ENCODE measurements at places on chromosomes 7 and 10.

DNA sequence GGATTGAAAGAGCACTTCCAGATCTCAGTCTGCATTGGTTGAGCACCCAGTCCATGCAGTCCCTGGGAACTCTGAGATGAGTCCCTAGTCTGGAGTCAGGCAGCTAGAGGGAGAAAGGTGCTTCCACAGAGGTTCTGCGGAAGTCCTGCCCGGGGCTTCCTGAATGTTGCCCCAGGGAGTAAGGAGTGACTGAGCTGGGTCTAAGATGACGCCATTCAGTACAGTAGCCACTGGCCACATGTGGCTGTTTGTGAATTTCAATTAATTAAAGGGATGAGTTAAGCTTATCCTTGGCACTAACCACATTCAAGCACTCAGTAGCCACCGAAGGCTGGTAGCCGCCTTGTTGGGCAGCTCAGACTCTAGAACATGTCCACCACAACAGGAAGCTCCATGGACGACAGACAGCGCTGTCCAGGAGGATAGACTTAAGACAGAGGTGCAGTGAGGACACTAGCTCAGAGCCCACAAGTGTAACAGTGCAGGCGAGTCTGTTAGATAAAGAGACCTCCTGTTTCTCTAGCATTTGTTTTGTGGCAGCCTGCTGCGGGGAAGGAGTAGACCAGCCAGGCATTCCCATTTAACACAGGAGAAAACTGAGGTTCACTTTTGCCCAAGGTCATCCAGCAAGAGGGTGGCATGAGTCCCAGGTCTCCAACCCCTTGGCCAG is 101.6 kb upstream of the PPIF start:
- DNase-seq: no peak

GRCh38 chr7:95596198-95597063 is at the start of gene PDK4:
PDK4 (minus strand) TSS chr7:95596516; CDS start chr7:95596293, 223 bp downstream.
- peak; percentile 87 for DNase-seq

DNA sequence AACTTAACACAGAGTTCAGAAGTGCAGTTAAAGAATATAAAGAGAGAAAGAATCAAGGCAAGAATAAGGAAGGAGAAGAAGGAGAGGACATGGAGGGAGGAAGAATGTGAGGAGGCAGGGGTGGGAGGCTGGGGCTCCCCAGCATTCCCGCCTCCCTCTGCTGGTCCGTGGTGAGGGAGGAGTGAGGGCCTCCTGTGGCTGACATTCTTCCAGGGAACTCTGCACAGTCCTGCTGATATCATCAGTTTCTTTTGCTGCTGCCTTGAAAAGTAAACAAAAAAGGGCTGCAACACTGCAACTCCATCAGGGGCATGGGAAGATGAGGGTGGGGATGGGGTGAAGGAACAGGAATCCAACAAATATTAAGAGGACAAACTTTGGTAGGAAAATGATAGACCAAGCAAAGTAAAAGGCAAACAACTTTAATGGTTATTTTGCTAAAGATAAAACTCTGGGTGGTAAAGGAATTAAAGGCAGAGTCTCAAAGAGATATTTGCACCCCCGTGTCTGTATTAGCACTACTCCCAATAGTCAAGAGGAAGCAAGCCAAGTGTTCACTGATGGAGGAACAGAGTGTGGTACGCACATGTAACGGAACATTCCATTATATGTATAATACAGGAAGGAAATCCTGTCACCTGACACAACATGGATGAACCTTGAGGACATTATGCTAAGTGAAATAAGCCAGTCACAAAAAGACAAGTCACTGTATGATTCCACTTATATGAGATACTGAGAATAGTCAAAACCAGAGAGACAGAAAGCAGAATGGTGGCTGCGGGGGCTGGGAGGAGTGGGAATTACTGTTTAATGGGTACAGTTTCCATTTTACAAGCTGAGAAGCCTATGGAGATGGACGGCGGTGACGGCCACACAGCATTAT is 8.0 kb upstream of the SPOCK2 start:
- DNase-seq: peak; percentile 30

GRCh38 chr10:88289342-88289741 is 293.8 kb downstream of the RNLS start:
- DNase-seq: peak; percentile 27

- DNase-seq: no peak
Measured at GRCh38 chr10:125189162-125189561, 28.8 kb upstream of the CTBP2 start.

GRCh38 chr10:100612601-100613595 is 77.2 kb downstream of the HIF1AN start:
- DNase-seq: no peak

DNA sequence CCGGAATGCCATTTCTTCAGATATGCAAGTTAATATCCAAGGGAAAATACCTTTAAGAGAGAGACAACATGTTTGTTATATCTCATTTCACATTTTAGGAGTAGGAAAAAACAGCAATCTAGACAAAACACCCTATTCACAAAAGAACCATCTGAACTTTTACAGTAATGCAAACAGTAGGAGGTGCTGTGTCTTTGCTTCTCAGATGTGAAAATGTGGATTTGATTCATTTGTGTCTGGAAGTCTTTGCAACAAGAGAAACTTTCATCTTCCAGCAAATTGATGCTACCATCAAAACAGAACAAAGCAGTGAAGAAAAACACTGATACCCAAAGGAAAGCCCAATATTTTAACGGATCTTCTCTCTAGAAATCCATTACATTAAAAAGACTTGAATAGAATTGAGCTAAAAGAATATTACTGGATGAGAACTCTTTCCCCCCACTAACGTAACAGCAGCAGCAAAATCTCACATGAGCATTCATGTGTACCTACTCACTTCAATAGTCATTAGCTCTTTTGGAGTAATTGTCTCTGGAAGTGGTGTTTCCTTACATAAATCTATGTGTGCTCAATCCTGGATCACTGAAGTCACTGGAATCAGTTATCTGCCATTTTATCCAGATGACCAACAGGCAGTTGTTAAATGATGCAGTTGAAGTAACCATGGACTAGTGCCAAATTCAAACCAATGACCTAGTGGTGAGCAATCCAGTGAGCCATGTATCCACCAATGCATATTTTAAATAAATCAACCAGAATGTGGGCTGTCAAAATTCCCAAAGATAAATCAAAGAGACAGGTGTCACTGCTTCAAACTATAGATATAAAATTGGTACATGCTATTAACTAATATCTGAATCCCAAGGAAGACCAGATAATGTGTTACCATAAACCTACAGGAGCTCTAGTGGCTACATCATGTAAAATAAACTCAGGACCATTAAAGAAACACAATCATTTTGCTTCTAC is 1.8 kb downstream of the SEMA3C start:
- DNase-seq: peak; percentile 93

DNA sequence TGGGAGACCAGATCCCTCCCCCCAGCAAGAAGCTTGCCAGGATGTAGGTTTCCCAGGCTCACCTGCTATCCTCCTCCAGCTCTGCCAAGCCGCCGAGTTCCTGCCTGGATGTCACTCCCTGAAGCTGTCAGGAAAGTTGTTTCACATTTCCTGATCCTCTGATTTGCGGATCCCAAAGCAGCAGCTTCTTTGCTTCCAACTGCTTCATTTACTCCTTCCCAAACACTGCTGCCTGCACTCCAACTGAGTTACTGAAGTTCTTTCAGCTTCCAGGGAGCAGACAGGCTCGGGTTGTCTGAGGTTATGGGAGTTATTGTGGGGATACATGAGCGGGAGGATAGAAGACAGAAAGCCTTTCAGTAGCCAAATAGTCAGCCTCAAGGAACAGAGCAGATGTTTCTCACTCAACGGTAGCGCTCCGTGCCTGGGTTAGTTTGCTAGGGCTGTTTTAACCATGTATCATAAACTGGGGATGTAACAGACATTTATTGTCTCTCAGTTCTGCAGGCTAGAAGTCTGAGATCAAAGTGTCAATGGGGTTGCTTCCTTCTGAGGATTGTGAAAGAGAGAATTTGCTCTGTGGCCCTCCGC is 516.0 kb downstream of the REEP3 start:
- no peak for DNase-seq

GRCh38 chr7:154302380-154302779 is 250.2 kb downstream of the DPP6 start:
- no peak for DNase-seq

DNA sequence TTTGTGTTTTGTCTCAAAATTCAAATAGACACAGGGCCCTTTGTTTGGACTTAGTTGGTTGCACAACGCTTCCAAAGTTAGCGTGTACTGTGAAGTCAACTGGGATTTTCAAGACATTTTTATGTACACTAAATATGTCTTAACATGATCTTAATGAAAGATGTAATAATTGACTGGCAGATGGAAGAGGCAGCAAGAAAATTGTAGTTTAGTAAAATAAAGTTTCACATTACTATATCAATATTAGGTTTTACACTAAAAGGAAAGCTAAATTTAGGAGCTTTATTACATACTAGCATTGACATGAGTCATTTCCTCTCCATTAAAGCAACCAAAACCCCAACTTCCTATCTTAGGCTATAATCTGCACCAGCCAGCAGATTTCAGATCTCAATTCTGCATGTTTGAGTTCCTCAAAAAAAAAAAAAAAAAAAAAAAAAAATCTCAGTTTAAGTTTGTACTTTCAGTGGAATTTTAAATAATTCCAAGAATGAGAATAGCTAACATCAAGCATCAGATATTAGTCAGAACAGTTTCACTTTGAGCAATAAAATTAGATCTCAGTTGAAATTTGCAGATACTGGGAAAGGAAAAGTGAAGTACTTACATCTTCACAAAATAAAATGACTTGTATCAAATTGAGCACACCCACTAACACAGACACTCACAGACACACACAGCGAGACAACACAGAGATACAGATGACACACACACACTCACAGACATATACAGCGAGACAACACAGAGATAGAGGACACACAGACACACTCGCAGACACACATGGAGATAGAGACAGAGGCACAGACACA is 346.6 kb upstream of the KLF6 start:
- peak; percentile 88 for DNase-seq

- DNase-seq: peak; percentile 26
Measured at GRCh38 chr7:20514364-20514763, 101.1 kb upstream of the ABCB5 start.

GRCh38 chr10:6558272-6558671 is 21.8 kb downstream of the PRKCQ start:
- DNase-seq: no peak

DNA sequence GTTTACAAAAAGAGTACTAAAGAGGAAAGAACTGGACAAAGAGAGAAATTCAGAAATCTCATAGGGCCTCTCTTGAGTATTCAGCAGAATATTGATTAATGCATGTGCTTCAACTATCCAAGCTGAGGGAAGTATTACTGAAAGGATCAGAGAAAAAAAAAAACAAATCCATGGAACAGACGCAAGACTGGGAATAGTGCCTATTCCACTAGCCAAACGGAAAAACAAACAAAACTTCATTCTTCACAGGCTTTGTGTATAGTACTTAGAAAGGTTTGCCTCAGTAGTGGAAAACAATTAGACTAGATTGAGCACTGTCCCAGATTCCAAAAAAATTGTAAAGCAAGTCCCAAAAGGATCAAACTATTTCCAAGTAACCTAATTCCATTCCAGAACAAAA is 106.2 kb downstream of the TFEC start:
- no peak for DNase-seq

GRCh38 chr10:31121757-31122577 is 90.3 kb upstream of the ZNF438 start:
- peak; percentile 36 for DNase-seq

DNA sequence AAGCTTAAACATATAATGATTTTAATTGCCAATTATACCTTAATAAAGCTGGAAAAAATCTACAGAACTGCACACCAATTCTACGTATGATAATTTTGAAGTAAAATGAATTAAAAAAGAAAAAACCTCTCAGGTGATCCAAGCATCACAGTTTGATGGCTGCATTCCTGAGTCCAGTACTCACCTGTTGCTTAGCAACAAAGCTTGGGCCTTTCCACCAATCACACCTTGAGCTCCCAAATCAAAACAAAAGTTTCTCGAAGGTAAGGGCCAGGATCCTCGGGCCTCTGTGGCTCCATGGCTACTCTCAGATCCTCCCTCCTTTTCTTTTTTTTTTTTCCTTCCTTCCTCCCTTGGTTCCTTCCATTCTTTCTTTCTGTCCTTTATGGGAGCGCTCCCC is 137.2 kb upstream of the PCBD1 start:
- DNase-seq: no peak

DNA sequence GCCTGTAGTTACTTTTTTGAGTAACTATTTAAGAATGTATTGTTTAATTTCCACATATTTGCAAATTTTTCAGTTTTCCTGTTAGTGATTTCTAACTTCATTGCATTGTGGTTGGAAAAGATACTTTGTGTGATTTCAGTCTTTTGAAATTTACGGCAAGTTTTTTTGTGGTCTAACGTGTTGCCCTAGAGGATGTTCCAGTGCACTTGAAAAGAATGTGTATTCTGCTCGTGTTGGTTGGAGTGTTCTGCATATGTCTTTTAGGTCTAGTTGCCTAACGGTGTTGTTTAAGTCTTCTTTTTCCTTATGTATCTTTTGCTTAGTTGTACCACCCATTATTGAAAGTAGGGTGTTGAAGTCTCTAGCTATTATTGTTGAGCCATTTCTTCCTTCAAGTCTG is 59.7 kb downstream of the LCOR start:
- DNase-seq: no peak

DNA sequence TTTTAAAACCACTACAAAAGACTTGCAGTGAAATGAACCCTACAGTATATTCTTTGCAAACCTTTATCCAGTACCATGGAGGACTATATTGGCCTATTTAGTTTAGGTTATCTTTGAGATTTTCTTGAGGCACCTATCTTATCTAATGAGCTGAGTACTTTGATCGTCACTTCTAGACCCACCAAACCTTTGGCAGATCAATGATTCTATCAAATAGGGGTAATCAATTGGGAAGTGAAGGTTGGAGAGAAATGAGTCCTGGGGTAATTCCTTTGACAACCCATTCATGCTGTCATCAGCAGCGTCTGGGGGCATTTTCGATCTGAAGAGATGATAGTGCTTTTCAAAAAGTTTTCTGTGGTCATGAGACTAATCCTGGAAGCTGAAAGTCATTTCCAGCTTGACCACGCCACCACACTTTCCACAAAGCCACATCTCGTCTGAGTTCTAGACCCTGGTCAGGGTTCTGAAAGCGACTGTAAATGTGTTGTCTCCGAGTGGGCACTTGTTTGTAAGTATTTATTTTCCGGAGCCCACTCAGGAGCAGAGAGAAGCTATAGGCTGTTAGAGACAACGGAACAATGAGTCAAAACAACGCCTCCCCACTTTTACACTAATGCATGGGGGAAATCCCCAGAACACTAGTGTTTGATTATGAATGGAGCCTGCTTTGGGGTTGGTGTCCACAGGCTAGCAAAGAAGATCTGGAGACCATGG is 4.8 kb downstream of the EGR2 start:
- no peak for DNase-seq

GRCh38 chr7:69596723-69597277 is 1.5 kb upstream of the AUTS2 start:
- no peak for DNase-seq

Data from fibroblast of mammary gland (primary cell).